Activated CD4-positive, alpha-beta T cell treated with anti-CD3 and anti-CD28 coated beads for 48 hours (primary cell): ENCODE measurements at places on chromosomes 11 and 22.

GRCh38 chr11:63901660-63902059 lies 15.3 kb downstream of the RCOR2 start:
- DNase-seq, result no peak

GRCh38 chr11:26231252-26231661 lies 100.7 kb upstream of the ANO3 start:
- DNase-seq, result no peak

- DNase-seq, result no peak
Observed at GRCh38 chr11:849104-849824, 6.6 kb downstream of the TSPAN4 start.

- no peak for DNase-seq
Observed at GRCh38 chr11:70737816-70738630, 339.7 kb downstream of the CTTN start.

GRCh38 chr11:70694371-70694770 lies 296.0 kb downstream of the CTTN start:
- no peak for DNase-seq

DNA sequence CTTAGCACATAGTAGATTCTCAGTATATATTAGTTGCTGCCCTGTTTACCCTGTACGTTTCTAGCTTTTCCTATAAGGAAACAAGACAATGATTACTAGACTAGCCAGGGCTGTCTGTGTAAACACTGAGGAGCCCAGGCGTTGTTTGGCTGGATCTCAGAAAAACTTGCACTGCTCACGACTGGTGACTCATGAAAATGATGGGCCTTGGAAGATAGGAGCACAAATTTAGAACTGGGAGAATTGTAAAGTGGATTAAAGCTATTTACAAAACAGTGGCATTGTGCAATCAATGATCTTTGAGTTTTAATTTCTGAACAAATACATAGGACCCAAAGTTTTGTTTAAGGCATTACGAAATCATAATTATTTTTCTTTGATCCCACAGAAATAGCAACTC lies 276.9 kb downstream of the FAM76B start:
- no peak for DNase-seq

- DNase-seq, result no peak
Observed at GRCh38 chr11:105466582-105467228, 143.2 kb upstream of the GRIA4 start.

GRCh38 chr11:64373598-64373974 lies 14.6 kb downstream of the RPS6KA4 start:
- no peak for DNase-seq

GRCh38 chr11:106681435-106681834 lies 336.8 kb downstream of the GUCY1A2 start:
- no peak for DNase-seq

- peak; percentile 62 for DNase-seq
Observed at GRCh38 chr11:125874556-125875124, 12.8 kb upstream of the HYLS1 start.

GRCh38 chr11:69539416-69540117 lies 58.1 kb downstream of the LINC01488 start:
- no peak for DNase-seq

DNA sequence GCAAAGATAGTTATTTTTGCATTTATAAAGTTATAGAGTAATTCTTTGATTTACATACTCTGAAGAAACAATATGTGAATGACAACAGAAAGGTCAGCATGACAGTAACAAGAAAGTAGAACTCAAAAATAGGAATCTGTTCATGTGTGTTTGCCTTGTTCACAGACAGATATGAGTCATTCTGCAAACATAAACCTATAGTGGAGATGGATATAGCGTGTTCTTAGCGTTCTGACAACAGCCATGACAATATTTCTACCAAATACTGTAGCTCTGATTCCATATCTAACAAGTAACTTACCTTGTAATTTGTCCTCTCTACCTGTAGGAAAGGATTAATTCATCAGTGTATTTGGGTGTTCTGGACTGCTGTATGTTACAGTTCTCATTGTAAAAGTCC lies 208.5 kb upstream of the MTMR2 start:
- DNase-seq, result no peak

DNA sequence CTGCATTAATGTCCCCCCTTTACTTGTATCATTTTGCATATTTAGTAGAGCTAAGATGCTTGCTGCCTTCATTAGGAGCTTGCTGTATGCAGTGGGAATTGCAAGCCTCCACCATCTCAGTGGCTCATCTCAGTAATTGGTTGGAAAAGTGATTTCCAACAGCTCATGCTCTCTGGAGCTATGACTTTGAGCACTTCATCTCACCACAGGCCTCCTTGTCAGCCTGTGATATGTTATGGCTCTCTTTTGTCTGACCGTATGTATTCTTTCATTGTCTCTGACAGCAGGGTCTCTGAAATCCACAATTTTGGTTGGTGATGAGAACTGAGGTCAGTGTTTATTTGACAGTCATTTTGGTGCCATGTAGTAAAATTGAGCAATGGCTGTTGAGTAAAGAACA lies 345.1 kb downstream of the FAT3 start:
- DNase-seq, result no peak

DNA sequence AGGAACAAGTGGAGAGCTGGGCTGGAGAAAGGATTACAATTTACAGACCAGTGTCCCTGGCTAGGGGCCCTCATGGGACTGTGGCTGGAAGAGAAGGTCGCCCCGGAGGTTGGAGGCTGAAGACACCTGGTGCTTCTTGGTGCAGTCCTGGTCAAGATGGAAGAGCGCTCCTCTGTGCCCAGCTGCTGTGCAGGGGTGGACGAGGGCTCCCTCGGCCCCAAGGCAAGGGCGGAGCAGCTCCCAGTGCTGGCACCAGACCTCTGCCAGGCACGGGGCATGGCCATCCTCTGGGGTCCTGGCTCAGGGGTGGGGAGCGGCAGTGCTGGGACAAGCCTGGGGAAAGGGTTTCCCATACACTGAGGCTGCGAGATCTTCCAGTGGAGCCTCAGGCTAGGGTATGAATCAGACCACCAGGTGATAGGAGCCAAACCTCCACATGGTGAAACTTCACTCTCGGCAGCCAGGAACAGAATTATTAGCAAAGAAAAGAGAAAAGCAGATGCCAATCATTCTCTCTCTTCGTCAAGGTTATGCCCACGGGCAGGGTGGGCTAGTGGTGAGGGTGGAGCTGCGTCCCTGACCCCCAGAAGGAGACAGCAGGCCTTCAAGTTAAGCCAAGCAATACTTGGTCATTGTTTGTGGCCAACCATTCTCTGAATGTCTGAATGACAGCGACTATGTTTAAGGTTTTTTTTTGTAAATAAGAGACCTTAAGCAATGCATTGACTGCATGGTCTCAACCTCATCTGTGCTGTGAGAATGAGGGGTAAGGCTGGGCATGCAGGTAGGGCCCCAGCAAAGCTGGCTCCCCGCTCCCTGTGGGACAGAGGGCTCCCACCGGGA lies 32.1 kb downstream of the PPM1F start:
- DNase-seq, result no peak

DNA sequence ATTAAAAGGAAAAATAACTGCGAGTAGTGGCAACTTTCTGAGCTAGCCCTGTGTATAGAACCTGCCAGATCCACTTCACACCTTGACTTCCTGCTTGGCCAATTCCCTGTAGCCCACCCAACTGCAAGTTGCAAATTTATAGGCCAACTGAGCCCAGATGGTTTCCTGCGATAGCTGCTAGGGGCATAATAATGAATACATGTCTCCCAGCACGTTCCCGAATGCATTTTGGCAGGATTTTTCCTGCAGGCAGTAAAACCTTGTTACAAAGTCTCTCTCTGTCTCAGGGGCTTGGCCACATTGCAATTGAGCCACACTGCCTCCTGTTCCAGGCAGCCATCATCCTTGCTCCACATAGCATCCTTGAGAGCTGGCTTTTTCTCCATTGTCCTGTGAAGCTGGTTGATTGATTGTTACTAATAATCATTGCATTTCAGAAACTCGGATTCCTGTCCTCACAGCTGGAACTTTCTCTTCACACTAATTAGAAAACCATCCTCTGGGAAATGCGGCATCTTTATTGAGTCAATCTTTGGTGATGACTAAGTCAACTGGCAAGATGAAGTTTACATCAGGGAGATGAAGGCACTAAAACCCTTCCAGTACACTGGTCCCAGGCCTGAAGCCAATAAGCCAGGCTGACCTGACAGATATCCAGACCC lies 18.6 kb upstream of the LMO2 start:
- no peak for DNase-seq

GRCh38 chr11:35911013-35911412 lies 32.8 kb upstream of the LDLRAD3 start:
- no peak for DNase-seq

DNA sequence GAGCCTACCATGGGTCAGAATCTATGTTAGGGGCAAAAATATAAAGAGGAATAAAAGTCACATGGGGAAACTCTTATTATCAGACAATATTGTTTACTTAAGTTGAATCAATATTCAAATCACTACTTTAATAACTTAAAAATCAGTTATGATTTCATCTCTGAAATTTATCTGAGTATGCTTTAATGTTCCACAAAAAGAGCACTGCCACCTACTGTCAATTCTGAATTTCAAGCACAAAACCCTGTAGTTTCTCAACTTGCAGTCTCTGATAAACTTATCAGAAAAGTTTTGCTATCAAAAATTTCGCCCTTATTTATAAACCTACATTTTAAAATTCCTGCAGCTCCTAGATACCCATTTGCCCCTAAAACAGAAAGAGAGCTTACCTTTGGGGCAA lies 47.3 kb downstream of the RDX start:
- DNase-seq, result no peak

GRCh38 chr11:27058456-27058855 lies 17.8 kb downstream of the BBOX1 start:
- no peak for DNase-seq
